ENCODE measurements at places on chromosomes 1 and 21.

GRCh38 chr1:202067188-202067974, 55.3 kb upstream of the GPR37L1 start:
- DNase-seq, result no peak

GRCh38 chr1:101964708-101965107, 32.0 kb downstream of the OLFM3 start:
- no peak for DNase-seq

GRCh38 chr1:235161685-235162327, 756 bp upstream of the RBM34 start:
- DNase-seq, result no peak

- no peak for DNase-seq
Measured at GRCh38 chr1:180951836-180952656, 39.3 kb downstream of the KIAA1614 start.

GRCh38 chr1:229254910-229255541, 15.9 kb upstream of the RAB4A start:
- peak; percentile 20 for DNase-seq

DNA sequence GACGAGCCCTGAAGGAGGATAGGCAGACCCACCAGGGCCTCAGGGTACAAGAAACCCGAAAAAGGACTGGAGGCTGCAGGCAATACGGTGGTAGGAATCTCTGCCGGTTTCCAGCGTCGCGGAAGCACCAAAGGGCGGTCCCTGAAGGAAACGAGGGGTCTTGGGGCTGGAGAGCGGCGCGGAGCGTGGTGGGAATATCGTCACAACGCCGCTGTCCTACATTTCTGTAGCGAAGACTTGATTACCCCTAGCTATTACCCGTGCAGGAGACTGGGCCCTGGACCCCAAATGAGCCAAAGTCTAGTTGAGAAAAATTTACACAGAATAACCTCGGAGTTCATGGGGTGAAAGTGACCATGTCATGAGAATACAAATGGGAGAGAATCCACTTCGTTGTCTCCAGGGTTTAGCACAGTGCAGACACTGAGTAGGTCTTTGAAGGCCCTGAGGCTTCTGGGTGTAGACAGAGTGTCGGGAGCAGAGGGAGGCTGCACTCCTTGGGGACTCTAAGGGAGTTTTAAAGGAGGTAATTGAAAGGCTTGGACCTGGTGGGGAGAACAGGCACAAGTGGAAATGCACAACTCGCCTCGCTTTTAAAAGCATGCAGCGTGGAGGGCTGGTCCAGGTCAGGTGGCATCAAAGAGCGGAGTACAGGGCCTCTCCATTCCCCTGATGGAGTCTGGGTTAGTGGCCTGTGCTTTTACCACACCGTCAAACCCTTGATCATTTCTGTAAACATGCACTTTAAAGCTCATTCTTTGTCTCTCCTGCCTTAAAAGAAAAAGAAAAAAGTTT, 1.5 kb downstream of the ATP1A1 start:
- DNase-seq, result peak; percentile 46

- DNase-seq, result peak; percentile 98
Measured at GRCh38 chr1:151459331-151460046, at the start of gene POGZ. POGZ (minus strand) TSS chr1:151459494; CDS start chr1:151442204, 17,290 bp downstream.

DNA sequence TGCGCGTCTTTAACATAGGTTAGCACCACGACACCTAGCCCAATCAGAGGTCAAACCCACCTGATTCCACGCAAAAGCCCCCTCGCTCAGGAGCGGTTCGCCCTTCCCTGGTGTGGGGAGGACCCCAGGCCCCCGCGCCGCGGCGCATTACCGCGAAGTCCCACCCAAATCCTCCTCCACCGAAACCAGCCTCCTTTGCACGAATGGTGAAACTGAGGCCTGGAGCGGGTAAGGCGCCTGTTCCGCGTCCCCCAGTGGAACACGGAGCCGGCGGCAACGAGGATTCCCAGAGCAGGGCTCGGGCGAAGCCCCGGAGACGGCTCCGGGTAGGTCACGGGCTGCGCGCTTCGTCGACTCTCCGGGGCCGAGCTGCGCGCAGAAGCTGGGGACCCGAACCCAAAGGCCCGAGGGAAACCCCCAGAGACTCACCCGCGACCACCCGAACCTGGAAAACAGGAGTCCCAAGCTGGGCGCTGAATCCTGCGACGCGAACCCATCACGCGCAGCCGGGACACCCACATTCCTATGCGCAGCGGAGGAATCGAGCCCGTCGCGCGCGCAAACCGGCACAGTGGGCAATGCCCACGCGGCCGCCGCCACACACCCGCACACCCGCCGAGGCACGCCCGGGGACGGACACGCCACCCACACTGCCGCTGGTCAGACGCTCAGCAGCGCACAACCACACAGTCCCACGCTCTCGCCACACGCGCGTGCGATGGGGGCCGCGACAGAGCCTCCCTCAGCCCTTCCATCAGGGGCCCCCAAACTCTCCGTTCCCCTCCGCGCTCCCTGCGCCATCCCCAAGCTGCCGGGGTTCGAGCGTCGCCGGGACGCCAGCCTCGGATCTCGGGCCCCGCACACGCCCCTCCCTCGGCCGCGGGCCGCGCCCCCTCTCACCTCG, 507 bp downstream of the GLIS1 start:
- DNase-seq, result no peak

- no peak for DNase-seq
Measured at GRCh38 chr1:10515301-10515975, 40.7 kb downstream of the PEX14 start.

DNA sequence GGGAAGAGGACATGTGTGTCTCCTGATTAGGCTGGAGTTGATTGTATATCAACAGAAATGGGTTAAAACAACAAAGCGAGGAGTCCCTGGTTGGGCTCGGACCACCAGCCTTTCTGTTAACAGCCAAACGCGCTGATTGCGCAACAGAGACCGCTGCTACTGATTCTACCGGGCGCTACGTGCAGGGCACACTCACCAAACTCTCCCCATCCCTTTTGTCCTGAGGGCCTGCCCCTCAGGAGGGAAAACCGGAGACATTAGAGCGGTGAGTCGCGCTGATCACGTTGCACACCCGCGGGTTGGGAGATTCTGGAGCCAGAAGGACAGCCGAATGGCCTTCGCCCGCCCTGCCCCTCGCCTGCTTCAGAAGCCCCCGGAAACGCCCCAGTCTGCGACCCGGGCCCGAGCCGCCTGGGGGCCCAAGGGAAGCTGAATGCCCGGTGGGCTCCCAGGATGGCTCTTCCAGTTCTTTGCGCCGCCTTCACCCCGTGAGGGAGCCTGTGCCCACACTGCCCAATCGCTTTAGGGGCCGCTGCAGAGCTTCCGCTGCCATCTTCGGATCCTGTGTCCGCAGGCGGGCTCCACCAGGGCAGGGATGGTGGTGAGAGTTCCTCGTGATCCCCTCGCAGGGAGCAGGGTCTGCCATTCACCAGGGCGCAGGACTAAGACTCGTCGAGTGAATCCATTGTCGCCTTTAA, 165.4 kb upstream of the NBPF11 start:
- DNase-seq, result no peak

DNA sequence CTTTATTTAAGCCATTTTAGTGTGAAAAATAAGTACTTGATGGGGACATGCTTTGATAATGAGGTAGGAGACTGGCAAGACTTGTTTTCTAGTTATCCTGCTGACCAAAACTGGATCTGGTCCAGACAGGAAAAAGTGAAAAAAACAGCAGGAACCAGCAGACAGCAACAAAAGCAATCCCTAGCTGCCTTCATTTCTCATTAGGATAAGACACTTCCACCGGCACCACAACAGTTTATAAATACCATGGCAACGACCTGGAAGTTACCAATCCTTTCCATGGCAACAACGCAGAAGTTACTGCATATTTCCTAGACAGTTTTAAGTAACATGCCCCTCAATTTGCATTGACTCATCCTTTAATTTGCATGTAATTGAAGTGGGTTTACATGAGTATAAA, 993.8 kb upstream of the NCAM2 start:
- no peak for DNase-seq

DNA sequence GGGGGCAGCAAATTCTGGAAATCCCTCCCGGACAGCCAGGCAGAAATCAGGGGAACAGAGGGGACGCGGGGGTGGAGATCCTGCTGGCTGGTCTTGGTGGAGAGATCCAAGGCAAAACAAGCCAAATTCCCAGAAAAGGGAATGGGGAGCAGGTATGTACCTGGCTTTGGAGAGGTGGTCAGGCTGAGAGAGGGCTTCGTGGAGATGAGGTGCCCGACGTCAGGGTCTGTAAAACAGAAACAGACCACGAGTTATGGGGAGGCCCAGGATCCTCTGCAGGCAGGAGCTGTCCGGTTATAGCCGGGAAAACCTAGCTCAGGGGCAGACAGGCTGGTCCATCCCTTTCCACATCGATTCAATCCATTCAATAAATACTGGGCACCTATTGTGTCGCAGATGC, 4.4 kb downstream of the CLEC20A start:
- no peak for DNase-seq

DNA sequence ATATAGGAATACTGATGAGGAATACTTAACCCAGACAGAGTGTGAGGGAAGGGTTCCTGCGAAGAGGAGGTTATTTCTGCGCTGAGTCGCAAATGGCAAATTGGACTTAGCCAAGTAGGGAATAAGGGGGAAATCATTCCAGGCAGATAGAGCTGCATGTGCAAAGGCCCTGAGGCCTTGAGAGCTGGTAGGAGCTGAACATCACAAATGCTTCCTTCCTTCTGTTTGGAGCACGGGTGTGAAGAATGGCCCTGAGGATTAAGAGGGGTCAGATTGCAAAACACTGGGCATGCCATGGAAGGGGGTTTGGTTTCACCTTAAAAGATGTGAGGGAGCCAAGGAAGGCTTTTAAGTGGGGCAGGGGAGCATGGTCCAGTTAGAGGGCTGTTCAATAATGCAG, 12.4 kb downstream of the IER5 start:
- DNase-seq, result no peak

Data from OCI-LY7 (cell line).